ENCODE measurements at places on chromosomes 2 and 18.

- DNase-seq, result no peak
Measured at GRCh38 chr2:227464851-227465250, 7.1 kb upstream of the AGFG1 start.

DNA sequence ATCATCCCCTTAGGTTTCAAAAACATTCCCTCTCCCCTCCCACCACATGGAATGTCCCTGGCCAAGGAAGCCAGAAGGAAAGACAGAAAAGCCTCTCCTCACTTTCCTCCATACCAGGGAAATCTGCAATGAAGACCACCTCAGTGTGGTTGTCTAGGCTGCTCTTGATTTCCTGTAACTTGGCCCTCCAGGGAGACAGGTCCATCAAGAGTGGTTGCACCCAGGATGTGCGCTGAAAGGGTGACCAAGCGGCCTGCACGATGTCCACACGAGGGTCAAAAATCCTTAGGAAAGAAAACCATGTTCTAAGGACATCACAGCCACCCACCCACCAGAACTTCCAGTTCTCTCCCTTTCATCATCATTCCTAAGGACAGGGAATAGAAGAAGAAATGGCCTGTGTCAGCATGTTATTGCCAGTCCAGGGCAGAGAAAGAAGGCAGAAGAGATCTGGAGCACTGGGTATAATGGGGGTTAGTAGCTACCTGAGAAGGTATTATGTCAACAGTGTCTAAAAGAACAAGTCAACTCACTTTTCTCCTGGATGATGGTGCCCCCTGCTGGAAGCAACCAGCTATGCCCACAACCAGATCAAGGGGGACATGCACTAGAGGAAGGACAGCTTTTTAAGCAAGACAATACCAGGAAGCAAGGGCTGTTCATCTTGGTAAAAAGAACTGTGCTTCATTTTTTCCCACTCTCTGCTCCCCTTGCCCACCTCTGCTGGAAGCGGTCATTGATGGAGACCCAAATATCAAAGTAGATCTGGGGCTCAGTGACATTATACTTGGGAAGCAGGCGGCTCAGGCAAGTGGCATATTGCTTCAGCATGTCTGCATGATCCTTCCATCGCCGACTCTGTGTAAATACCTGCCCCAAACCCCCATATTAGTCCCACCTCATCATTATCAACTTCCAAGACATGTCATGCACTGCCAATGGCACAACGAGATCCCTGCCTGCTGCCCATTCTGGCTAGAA lies 9.3 kb downstream of the GGCX start:
- peak; percentile 86 for DNase-seq

DNA sequence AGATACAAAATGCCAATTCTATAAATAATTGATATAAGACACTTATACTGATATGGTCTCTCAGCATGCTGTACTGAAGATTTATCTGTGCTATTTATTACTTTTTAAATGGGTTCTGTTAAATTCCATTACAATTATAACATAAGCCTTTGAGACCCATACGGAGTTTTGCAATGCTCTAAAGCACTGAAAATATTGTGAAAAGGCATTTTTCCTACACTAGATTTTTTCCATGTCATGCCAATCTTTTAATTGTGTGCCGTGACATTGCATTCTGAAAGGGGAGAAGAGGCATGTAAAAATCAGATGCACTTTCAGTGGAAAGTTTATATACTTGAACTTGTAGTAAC lies 46.5 kb downstream of the EFEMP1 start:
- DNase-seq, result no peak

DNA sequence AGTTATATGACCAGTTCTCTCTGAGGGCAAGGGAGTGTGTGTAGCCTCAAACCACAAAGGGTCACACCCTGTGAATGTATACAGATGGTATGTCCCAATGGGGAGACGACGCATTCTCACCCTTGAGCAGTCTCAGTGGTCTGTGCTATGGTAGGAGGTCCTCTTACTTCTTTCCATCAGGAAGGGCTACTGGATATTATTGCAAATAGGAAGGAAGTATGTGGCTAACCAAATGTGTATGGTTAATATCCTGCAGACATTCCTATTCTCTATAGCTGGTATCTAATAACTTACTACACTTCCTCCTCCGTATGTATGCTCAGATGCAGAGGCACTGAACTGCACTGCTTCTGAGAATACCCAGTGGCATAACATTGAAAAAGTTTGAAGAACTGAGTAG lies 306.7 kb upstream of the CCDC68 start:
- DNase-seq, result no peak
